Activated CD4-positive, alpha-beta T cell treated with anti-CD3 and anti-CD28 coated beads, Interleukin-2, amount 50 U/mL, for 24 hours (primary cell): ENCODE measurements at places on chromosomes 1 and 21.

DNA sequence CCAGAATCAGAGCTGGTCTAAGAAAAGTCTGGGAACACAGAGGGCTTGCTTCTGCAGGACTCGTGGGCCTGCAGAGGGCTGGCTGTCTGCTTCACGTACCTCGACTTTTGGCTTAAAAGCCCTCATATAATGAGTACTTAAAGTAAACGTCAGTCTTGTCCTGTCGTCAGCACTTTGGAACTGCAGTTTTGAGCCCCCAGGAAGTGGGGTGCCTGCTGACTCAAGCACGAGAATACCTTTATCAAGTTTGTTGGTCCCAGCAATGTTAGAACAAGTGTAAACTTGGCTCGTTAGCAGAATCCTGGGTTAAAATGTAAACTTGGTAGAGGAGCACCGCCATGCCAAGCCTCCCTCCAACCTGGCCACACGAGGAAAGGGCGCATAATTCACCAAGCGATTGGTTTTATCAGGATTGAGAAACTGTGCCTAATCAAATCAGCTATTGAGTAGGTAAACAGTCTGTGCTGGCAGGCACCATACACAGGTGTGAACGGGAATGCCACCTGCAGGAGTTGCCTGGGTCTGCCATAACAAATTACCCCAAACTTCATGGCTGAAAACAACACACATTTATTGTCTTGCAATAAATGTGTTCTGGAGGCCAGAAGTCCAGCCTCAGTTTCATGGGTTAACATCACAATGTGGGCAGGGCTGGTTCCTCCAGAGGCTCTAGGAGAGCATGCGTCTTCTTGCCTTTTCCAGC, 45.0 kb upstream of the FHAD1 start:
- DNase-seq, result no peak

DNA sequence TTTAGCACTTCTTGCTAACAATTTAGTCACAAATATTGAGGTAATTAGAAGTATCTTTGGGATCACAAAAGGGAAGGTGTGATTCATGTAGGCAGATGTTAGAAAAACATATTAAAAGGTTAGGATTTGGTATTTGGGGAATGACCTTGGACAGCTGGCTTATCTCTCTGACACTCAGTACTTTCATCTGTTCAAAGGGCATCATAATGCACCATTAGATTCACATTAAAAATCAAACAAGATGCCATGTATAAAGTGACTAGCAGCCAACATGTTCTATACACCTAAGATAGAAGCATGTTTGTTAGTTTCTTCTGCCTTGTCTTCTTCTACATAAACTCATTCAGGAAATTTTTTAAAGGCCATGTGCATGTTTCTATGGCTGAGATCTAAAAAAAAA, 56.5 kb upstream of the ESRRG start:
- no peak for DNase-seq

GRCh38 chr1:3663999-3664699, 11.8 kb downstream of the TP73 start:
- no peak for DNase-seq

- no peak for DNase-seq
These were observed 267.6 kb downstream of the SETD4 start for GRCh38 chr21:35792569-35793305.

GRCh38 chr1:25198663-25199252, 33.5 kb downstream of the SYF2 start:
- DNase-seq, result no peak

DNA sequence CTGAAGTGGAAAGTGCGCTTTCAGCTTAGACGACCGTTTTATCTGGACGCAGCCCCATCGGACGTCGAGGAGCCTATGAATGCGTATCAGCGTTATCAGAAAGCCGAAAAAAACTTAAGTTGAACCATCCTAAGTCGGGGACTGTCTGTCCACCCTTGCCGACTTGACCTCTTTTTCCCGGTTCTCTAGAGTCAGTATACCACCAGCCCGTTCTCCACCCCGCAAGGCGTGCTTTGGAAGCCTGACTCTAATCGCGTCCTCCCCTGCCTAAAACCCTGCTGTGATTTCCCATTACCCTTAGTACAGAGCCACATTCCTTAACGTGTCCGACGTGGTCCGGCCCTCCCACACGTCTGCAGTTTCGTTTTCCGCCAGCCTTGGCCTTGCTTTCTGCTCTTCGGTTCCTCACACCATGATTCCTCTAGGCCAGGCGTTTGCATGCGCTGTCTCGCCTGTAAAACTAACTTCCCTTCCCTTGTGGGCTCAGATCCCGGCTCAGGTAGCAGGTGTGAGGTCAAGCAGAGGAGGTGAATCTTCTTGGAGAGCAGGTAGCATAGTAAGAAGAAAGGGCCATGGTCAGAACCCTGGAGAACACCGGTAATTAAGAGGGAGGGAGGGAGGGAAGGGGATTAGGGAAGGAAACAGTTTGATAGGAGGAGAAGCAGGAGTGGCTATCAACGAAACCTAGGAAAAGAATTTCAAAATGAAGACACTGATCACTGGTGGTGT, 865 bp downstream of the ADPRS start:
- DNase-seq, result no peak

GRCh38 chr1:108575375-108575774, 15.5 kb downstream of the EEIG2 start:
- no peak for DNase-seq

- no peak for DNase-seq
These were observed 225.4 kb upstream of the NRIP1 start for GRCh38 chr21:15289896-15290841.
